ENCODE measurements at places on chromosomes 3 and 15.
A peak's percentile ranks its signal among the peaks of the same experiment; 100 is the strongest.

GRCh38 chr3:123026565-123027291 lies 835 bp downstream of the SEMA5B start:
- peak; percentile 62 for DNase-seq

- no peak for DNase-seq
Observed at GRCh38 chr3:101253396-101253795, 67.0 kb downstream of the IMPG2 start.

GRCh38 chr15:96851613-96852012 lies 521.1 kb downstream of the NR2F2 start:
- no peak for DNase-seq

- peak; percentile 15 for DNase-seq
Observed at GRCh38 chr15:80501476-80501875, 97.3 kb downstream of the ARNT2 start.
